T47D (cell line): ENCODE measurements at places on chromosomes 5 and 9.

DNA sequence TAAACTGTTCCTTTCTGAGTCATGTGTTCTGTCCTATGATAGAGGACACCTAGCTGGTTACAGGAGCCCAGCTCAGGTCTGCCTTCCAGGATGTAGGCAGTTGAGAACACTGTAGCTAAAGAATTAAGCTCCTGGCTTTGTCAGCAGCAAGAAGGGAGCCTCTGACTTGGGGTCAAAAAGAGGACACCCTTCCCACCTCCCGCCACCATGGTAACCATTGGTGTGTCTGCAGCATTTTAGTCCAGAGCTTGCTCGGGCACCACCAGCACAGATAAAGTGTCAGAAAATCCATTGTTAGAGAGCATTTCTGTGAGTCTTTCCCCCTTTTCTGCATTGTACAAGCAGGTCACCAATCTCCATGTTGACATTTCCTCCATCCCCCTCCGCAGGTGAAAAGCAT, 181.7 kb downstream of the DOCK8 start:
- DNase-seq: no peak

- DNase-seq: no peak
Measured at GRCh38 chr5:3456121-3456681, 139.4 kb upstream of the IRX1 start.

- DNase-seq: no peak
Measured at GRCh38 chr9:93081081-93081529, 14.9 kb upstream of the CARD19 start.

- DNase-seq: peak; percentile 51
Measured at GRCh38 chr5:175657593-175658271, at the start of gene HRH2. Gene HRH2, plus strand, starts transcription at chr5:175658071. Its CDS starts 25,163 bp downstream, at chr5:175683234.

DNA sequence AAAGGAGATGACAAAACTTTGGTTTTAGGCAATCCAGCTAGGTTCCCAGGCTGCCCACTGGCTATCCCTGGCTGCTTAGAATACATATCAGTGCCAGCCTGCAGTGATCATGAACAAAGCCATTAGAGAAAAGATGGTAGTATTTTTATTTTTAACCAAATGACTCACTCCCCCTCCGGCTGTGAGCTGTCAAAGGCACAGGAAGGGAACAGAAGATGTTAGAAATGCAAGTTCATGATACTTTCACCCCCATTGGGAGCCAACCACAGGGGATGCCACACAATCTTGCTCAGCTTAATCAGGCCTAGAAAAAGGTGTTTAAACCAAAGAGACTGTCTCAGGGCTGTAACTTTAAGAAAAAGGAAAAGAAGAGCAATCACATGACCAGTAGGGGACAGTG, 70.3 kb upstream of the ASTN2 start:
- no peak for DNase-seq

DNA sequence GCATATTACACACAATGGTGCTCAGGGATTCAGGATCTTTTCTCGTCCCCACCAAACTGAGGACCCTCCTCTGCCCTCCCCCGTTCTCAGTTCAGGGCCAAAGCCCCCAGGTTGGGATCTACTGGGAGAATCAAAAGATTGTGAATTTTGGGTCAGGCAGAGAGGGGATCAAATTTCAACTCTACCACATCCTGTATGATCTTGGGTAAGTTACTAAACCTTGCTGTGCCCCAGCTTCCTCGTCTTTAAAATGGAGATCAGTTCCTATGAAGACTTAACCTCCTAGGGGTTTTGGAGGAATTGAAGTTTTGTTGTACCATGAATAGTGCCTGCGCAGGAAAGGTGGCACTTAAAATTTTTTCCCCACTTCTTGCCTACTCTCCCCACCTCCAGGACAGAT, 62.4 kb downstream of the RAI14 start:
- no peak for DNase-seq

DNA sequence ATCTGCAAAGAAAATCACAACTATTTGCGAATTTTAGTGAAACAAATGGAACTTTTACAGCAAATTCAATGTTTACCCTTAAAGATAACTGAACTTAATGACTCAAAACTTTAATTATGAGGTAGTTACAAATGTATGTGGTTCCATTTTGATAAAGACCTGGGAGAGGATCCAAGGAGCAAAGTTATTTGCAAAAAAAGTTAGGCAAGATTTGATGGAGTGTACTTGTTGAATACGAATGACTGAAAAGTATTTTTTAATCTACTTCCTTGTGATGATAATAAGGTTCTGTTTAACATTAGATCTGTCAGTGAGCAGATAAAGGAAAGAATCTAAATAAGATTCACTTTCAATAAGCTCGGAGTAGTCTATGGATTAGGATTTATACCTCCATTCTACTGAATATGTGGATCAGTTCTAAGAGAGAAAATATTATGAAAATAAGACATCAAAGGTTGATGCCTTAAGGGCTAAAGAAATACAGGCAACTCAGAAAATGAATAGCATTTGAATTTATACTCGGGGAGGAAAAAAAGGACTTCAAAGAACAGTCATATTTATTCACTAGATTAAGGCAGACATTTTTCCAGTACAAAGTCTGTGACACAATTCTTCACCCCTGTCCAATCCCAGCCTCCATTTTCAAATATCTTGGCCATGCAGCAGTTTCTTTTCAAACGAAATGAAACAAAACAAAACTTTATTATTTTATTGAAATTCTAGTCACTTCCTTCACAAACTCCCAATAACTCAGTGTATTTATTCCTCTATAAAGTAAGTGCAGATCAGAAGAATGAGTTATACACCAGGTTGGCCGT, 199.8 kb downstream of the PDE4D start:
- no peak for DNase-seq

GRCh38 chr5:5021436-5021835, 118.7 kb upstream of the ADAMTS16 start:
- no peak for DNase-seq

- DNase-seq: no peak
Measured at GRCh38 chr5:88045931-88046461, 222.6 kb downstream of the TMEM161B start.

DNA sequence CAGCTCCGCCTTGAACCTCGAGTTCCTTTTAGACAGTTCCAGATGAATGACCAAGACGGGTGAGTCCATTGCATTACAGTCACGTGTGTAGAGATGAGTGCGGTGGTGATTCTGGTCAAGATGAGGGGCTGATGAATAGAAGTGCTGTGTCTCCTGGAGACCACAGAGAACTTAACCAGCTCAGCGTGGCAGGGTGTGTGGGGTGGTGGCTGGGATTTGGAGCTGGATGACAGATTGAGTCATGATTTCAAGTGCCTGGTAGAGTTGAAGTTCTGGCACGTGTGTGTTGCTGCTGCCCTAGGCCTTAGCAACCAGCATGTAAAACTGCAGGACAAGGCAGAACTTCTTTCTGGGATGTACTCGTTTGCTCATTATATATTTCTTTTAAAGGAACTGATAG, 53.3 kb downstream of the PRRC2B start:
- no peak for DNase-seq

- DNase-seq: no peak
Measured at GRCh38 chr9:77588271-77588937, 59.7 kb downstream of the GNA14 start.

- no peak for DNase-seq
Measured at GRCh38 chr5:133779828-133780475, 167.6 kb upstream of the FSTL4 start.

DNA sequence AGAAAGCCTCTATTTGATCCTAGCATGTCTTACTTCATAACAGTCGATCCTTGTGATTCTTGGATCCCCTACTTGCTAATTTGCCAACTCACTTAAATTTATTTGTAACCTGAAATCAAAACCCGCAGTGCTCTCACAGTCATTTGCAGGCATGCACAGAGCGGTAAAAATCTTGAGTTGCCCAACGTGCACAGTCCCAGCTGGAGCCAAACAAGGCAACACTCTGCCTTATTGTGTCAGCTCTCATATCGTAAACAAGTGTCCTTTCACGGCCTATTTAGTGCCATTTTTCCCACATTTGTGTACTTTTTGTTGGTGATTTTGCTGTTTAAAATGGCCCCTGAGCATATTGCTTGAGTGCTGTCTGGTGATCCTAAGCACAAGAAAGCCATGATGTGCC, 511.3 kb upstream of the WWC1 start:
- no peak for DNase-seq

GRCh38 chr5:98163796-98164493, 609.5 kb upstream of the RGMB start:
- DNase-seq: no peak

GRCh38 chr9:37827483-37828165, 27.0 kb downstream of the DCAF10 start:
- no peak for DNase-seq

DNA sequence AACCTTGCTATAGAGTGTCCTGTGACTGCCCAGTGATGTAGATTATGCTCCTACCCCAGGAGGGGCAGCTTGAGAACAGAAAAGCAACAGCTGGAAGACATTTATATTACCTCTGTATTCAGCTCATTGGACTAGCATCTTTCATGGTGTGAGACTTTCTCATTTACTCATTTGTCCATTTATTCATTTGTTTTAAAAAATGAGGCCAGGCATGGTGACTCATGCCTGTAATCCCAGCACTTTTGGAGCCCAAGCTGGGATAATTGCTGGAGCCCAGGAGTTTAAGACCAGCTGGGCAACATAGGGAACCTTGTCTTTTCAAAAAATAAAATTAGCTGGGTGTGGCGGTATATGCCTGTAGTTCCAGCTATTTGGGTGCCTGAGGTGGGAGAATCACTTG, 130.0 kb upstream of the LHFPL2 start:
- DNase-seq: no peak

- peak; percentile 83 for DNase-seq
Measured at GRCh38 chr5:77172713-77173328, 37.7 kb upstream of the PDE8B start.

- DNase-seq: no peak
Measured at GRCh38 chr5:169767938-169768337, 130.9 kb downstream of the DOCK2 start.

DNA sequence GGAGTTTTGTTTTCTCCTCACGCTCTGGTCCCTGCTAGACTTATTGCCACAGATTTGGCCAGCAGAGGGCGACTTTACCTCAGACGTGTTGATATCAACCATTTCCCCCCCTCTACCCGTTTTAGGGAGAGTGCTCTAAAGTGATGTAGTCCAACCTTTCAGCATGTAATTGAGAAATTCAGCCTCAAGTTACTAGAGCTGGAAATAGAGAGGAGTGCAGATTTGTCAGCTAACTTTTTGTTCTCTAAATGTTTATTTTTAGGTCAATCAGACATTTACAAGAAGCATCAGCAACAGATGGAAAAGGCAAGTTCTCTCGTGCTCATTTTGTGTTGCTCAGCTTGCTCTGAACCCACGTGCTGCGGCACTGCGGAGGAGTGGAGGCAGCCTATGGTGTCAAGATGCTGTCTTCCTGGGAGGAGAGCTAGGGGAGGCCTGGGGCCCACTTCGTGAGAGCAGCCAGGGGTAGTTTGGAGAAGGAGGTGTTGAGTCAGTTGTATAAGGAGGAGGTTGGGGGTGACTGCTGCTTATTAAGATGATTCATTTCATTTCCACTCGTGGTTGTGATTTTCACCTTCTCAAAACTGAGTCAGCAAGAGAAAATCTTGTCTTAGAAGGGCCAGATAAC, 53.6 kb downstream of the GPR107 start:
- DNase-seq: peak; percentile 40

- DNase-seq: no peak
Measured at GRCh38 chr9:80763536-80763935, 925.8 kb downstream of the TLE1 start.

GRCh38 chr9:110157823-110158664, 49.9 kb downstream of the C9orf152 start:
- DNase-seq: peak; percentile 59

GRCh38 chr9:13608451-13608850, 329.0 kb upstream of the MPDZ start:
- no peak for DNase-seq

GRCh38 chr9:119091074-119091473, 278.2 kb downstream of the BRINP1 start:
- no peak for DNase-seq

GRCh38 chr9:78781681-78782080, 484.8 kb downstream of the PSAT1 start:
- no peak for DNase-seq

DNA sequence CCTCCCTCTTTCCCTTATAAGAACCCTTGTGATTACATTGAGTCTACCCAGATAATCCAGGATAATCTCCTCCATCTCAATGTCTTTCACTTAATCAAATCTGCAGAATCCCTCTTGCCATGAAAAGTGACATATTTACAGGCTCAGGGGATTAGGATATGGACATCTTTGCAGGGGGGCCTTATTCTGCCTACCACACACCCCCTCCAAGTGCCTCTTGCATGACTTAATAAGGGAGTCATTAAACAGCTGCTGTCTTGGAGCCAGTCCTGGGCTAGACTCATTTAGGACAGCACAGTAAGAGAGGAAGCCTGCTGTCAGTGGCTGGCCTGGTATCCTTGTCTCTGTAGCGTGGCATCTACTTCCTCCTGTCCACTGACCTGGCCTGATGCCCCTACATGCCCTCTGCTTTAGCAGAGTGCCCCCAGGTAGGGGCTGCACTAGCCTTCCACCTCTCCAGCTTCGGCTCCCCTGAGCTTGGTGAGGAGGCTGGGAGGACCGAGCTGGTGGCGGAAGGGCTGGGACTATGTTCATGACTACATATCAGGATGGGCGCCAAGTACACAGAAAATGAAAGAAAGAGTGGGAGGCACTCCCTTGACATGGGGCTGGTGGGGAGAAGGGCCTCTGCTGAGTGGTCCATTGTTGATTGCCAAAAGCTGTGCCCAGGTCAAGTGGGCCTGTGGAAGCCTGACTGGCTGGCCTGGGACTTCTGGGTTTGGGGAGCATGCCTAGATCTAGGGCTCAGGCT, 17.2 kb downstream of the ENHO start:
- no peak for DNase-seq

GRCh38 chr9:95193480-95193879, 124.0 kb downstream of the FANCC start:
- no peak for DNase-seq

DNA sequence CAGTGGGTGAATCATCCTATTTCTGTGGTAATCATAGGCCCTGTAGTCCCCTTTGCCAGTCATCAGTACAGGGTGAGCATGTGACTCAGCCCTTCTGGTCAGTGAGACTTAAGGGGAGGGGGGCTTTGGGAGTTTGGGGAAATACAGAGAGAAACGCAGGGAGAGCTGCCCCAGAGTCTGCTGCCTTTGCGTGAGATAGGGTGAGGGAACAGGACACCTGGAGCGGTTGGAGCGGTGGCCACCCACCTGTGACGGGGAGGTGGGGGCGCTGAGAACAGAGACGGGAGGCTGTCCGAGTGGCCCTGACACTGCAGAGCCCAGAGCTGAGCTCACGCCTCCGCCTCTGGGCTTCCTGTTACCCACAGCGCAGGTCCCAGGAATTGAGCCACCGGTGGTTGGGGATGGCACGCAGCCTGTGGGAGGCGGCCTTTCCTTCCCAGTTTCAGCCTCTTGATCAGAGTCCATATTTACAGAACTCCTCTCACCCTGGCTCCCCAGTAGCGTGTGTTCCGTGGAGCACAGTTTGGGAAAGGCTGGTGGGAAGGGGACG, 92.0 kb upstream of the ERCC6L2 start:
- DNase-seq: no peak
